ENCODE measurements at places on chromosomes 2 and 18.
A peak's percentile ranks its signal among the peaks of the same experiment; 100 is the strongest.

- no peak for DNase-seq
Measured at GRCh38 chr2:25265802-25266201, 75.9 kb downstream of the DNMT3A start.

GRCh38 chr2:33673937-33674336 is 74.8 kb upstream of the FAM98A start:
- no peak for DNase-seq

GRCh38 chr2:75532488-75532887 is 28.3 kb downstream of the EVA1A start:
- DNase-seq: no peak

DNA sequence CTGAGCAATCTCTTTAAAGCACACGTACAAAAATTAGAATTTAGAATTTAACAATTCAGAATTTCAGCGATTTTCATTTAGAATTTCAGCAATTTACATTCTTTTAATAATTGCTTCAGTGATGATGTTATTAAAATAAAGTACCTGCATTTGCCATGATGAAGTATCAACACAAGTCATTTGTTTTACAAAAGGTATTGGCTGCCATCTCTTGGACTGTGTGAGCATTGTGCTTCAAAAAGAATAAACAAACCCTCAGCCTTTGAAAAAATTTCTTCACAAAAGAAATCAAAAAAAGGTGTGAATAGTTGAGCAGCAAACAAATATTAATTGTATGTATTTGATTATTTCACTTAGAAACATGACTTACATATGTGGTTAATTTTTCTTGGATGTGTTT is 27.1 kb upstream of the ZC3H15 start:
- no peak for DNase-seq

- DNase-seq: peak; percentile 11
Measured at GRCh38 chr18:36160959-36161371, 26.3 kb upstream of the MOCOS start.

DNA sequence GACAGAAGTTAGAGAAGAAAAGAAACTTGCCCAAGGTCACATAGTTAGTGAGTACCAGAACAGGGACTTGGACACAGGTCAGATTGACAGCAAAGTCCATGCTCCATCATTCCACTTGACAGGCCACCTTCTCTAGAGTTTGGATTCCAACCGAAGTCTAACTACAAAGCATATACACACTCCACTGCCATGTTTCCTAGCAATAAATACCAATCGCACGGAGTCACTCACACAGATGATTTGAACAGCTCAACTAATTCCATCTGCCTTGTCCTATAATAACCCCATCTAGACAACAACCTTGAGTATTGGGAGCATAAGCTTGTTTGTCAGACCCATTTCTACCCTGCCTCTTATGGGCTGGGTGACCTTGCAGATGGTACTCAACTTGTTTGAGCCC is 334.6 kb upstream of the MGAT5 start:
- DNase-seq: no peak

DNA sequence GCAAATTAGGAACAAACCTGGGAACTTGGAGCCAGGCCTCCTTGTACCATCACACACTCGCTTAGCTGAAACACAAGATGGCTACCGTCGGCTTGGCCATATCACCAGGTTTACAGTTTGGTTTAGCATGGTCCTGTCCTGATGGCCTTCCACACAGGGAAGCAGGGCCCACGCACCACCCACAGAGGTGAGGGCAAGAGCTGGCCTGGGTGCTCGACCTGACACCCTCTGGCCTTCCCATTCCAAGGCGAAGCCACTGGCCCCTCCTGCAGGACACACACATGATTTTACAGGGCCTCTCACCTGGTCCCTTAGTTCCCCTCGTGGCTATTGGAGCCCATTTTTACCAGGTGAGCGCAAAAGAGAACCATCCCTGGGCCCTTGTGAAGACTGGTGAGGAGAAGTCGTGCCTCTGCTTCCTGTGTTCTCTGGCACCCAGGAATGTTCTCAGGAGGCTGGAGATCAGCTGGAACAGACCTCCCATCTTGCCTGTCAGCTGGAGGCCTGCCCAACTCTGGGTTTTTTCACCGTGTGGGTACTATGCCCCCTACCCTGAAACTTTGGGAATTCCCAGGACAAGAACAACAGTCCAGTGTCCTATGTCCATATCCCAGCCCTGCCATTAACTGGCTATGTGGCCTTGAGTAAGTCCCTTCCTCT is 53.0 kb upstream of the FOSL2 start:
- no peak for DNase-seq
